ENCODE measurements at places on chromosomes 2 and 18.

DNA sequence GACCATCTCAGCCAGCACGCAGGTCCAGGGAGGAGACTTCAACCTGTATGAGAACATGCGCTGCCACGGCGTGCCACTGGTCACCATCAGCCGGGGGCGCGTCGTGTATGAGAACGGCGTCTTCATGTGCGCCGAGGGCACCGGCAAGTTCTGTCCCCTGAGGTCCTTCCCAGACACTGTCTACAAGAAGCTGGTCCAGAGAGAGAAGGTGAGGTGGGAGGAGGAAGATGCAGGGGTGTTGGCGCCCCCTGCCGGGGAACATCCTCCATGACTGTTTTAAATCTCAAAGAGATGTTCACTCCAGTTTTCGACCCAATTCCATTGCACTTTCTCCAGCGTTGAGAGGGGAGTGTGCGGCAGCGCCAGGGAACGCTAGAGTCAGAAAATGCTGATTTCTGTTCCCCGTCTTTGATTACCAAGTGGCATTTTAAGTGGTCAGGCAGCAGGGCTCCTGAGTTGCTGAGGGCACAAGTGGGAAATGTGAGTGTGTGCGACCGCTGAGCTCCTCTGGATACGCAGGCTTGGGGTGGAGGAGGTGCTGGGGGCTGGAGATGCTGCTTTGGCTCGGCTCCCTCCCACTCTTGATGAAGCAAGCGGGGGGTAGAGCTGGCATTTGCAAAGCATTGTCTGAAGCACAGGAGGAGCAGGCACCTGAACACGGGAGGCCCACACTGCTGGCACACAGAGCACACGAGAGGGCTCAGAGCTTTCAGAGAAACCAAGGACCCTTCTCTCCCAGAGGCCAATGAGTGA lies 27.7 kb upstream of the MAPRE3 start:
- peak; percentile 64 for DNase-seq

- peak; percentile 41 for DNase-seq
Measured at GRCh38 chr18:293536-293935, 25.7 kb upstream of the THOC1 start.

GRCh38 chr2:84878459-84878858 lies 2.4 kb downstream of the TRABD2A start:
- no peak for DNase-seq

DNA sequence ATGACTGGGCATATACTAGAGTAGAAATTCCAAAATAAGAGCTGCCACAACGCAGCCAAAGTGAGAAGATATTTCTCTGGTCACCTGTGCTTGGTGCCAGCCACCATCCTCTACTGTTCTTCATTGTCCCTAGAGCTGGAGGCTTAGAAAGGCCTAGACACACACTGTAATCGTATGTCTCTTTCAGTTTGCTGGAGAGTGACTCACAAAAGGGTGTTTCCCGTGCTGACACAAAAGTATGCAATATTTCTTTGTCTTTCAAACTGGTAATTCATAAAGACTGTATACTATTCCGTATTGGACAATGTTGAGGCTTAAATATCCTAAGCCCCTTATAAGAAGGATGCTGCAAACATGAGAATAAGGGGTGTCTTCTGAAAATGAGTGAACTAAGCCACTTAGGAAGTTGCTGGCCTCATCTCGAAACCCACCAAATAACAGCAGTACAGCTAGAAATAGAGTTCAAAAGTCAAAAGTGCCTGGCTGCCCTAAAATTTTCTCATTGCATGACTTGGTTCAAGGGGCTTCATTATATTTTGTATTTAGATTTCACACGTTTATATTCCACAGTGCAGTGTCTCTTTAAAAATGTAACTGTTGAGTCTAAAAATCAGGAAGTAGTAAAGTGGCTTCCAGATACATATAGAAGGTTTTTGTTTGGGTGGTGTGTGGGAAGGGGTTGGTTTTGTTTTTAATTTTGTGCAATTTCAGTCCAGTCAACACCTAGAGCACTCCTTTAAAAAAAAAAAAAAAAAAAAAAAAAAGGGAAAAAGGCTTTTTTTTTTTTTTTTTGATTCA lies 601.1 kb downstream of the ARHGAP15 start:
- DNase-seq = peak; percentile 67

- no peak for DNase-seq
Measured at GRCh38 chr2:142425551-142425950, 294.7 kb upstream of the LRP1B start.

- DNase-seq = no peak
Measured at GRCh38 chr2:222998459-222998858, 53.5 kb upstream of the KCNE4 start.

GRCh38 chr2:46538393-46538792 lies 59.0 kb downstream of the TMEM247 start:
- peak; percentile 53 for DNase-seq

- no peak for DNase-seq
Measured at GRCh38 chr2:105080461-105080860, 42.6 kb downstream of the MRPS9 start.

GRCh38 chr2:28325567-28326468 lies 66.8 kb upstream of the FOSL2 start:
- DNase-seq = no peak

DNA sequence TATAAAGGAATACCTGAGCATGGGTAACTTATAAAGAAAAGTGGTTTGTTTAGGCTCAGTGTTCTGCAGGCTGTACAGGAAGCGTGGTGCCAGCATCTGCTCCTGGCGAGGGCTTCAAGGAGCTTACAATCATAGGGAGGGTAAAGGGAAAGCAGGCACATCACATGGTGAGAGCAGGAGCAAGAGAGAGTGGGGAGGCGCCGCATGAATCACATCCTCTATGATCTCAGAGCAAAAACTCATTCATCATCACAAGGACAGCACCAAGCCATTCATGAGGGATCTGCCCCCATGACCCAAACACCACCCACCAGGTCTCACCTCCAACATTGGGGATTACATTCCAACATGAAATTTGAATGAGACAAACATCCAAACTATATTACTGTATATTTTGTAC lies 32.5 kb downstream of the R3HDM1 start:
- peak; percentile 7 for DNase-seq

- DNase-seq = no peak
Measured at GRCh38 chr2:54898456-54899226, 151.6 kb downstream of the RTN4 start.

- DNase-seq = no peak
Measured at GRCh38 chr2:85651097-85651496, 16.9 kb downstream of the SFTPB start.

DNA sequence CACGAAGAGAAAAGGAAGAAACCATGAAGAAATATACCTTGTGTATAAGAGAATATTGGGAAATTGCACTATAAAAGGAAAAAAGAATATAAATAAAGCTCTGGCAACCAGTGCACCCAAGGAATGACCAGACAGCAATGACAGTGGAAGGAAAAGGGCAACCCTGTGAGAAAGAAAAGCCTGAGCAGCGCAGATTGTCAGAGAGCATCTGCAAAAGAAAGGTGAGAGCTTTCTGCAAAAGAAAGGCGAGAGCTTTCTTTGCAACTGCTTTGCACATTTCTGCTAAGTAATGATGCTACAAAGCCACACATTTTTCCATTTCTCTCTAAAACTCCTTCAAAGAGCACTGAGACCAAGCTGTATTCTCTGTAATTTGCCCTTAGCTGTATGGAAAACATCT lies 83.6 kb downstream of the CTNNA2 start:
- no peak for DNase-seq

DNA sequence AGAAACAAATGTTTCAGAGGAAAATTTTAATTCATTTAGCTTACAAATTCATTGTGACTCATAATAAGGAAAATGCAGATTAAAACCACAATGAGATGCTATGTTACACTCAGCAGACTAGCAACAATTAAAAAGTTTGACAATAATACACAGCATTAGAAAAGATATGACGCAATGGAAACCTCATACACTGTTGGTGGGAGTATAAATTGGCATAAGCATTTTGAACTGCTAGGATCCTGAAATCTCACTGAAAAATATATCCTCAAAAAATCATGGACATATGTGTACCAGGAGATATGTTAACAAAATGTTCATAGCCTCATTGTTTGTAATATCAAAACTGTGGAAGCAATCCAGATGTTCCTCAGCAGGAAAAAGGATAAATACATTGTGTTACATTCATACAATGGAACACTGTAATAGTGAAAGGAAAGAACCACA lies 13.7 kb downstream of the CALCRL start:
- peak; percentile 67 for DNase-seq

DNA sequence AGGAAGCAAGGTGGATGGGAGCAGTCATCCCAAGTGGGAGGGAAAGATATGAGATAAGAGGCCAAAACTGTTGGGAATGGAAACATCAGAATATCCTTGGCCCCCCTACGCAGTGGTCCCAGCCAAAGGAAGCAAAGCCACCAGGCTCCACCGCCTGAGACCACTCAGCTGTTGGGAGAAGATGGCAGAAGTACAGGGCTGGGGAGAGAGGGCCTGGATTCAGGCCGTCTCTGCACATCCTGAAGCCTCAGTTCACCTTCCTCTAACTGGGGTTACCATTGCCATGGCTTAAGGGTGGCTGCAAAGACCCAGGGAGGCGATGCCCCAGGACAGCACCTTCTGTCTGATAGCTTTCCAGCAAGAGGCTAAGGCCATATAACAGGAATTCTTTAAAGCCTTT lies 193.8 kb downstream of the MGAT5 start:
- DNase-seq = no peak

- no peak for DNase-seq
Measured at GRCh38 chr2:20567159-20567925, 83.6 kb downstream of the HS1BP3 start.

- DNase-seq = peak; percentile 85
Measured at GRCh38 chr2:7812231-7812995, 869.4 kb upstream of the ID2 start.

DNA sequence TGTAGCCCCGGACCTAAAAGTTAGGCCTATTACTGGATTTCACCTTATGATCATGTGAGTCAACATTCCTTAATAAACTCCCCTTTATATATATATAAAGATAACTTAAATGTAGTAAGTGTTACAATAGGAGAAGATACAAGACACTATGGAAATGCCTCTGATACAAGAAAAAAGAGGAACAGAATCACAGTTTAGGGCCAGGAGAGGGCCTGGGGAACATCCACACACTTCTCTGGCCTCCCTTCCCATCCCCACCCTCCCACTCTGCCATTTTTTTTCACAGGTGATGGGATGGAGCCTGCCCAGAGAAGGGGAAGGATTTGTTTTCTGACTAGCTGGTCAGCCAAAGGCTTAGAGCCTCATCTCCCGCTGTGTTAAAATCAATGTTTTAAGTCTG lies 6.4 kb downstream of the CDC42EP3 start:
- DNase-seq = no peak

DNA sequence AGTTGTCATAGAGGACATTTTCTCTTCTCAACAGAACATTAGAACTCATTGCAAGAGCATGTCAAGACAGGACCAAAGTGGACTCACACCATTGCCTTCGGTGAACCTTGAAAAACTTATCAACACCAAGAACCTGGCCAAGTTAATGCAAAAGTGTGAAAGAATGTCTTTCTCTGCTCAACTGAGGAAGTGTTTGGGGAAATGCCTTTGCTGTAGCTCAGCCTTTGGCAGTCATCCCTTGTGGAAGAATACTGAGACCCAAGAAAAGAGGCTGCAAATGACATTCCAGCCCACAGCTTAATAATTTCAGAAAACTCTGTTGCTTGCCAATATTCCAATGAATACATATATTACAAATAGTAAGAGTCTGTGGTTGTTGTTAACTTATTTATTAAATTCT lies 728.8 kb upstream of the PIK3C3 start:
- DNase-seq = peak; percentile 46

DNA sequence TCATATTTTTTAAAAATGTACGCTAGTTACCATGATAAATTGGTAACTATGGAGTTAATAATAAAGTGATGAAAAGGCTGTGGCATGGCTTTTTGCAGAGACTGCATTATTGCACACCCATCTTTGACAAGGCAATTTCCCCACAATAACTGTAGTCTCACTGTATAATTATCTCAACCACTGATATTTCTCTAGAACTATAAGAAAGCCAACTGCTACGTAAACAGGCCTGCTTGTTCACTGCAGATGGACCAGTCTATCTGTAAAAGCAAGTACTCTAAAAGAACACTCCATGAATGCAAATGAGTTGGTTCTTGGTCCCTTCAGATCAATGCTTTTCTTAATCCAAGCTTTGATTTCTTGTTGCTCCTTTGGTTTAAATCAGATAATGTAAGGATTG lies 218.7 kb downstream of the RBM43 start:
- no peak for DNase-seq

- DNase-seq = no peak
Measured at GRCh38 chr2:236916181-236916580, 169.5 kb upstream of the COPS8 start.

DNA sequence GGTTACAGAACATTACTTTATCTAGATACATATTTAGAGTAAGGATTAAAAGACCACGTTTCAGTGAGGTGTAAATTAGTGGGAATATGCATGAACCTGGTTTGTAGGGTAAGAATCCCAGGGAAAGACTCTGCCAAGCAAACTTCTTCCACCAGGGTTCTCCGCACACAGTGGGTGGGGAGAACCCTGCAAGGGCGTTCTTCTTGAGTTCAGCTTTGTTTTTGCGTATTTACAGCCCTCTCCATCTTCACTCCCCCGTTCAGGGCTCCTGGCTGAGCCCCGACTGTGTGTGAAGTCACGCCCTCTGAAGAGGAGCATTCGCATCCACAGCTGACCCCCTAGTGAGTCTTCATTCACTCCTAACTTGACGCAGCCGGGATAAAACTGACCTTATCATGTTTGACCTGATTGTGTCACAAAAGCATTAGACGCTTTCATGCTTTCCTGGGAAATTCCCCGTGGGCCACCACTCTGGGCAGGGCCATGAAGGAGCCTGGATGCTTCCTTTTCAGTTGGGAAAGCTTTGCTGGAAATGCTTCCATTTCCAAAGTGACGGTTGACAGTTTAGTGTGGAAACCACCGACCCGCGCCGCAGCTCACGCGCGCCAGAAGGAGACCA lies 1.0 kb downstream of the ALKAL2 start:
- DNase-seq = no peak

- DNase-seq = no peak
Measured at GRCh38 chr18:23519734-23520133, 16.4 kb downstream of the RMC1 start.

DNA sequence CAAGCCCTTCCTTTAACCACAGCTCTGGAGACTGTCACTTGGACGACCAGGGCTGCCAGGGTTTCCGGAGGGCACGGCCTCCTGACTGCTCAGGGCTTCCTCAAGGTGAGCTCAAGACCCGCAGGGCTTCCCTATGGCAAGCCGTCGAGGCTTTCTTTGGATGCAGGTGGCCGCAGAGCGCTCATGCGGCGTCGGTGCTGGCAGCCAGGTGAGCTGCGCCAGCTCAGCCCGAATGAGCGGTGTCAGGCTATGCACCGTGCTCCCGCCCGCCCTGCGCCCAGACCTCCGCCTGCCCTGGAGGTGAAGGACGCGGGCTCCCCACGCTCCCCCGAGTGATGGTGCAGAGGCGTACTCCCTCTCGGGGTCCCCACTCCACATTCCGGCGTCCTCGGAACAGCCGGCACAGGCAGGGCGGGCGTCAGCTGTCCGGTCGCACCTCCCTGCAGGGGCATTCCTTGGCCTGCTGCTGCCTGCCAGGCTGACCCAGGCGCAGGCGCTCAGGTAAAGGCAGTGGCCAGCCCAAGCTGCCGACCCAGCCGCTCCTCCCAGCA lies 20.8 kb upstream of the TUBB6 start:
- no peak for DNase-seq

Data from GM23248 (cell line).